ENCODE measurements at places on chromosomes 7 and 10. TPM values are rescaled to one million over a fixed set of nuclear protein-coding genes. Genes with fewer than 3 reads are reported as not detected.

The CYP2W1 gene
- total RNA-seq = not detected

The MEST gene
- 0.68 TPM for total RNA-seq

The SSC4D gene
- 0.30 TPM for total RNA-seq

The JAKMIP3 gene
- 0.90 TPM for total RNA-seq

The MBL2 gene
- total RNA-seq = not detected

The IGF2BP3 gene
- 0.68 TPM for total RNA-seq

The NCF1 gene
- 1.5 TPM for total RNA-seq

The ZNF853 gene
- 0.23 TPM for total RNA-seq

The GLI3 gene
- total RNA-seq = not detected

The RBP4 gene
- total RNA-seq = not detected

The DLG5 gene
- 9.9 TPM for total RNA-seq

The MYPN gene
- total RNA-seq = not detected

- DNase-seq = no peak
Observed at GRCh38 chr7:135995748-135996147, 18.6 kb upstream of the MTPN start.

DNA sequence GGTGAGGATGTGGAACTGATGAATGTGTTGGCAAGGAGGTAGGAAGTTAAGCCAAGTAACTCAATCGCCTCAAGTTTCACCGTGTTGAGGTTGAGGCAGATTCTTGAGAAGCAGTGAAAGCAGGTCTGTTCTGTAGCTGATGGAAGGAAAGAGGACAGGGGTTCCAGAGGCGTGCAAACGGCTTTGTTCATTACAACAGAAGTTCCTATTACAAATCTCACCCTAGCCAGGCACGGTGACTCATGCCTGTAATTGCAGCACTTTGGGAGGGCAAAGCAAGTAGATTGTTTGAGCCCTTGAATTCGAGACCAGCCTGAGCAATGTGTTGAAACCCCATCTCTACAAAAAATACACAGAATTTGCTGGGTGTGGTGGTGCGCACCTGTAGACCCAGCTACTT lies 36.9 kb upstream of the PTF1A start:
- DNase-seq = no peak

DNA sequence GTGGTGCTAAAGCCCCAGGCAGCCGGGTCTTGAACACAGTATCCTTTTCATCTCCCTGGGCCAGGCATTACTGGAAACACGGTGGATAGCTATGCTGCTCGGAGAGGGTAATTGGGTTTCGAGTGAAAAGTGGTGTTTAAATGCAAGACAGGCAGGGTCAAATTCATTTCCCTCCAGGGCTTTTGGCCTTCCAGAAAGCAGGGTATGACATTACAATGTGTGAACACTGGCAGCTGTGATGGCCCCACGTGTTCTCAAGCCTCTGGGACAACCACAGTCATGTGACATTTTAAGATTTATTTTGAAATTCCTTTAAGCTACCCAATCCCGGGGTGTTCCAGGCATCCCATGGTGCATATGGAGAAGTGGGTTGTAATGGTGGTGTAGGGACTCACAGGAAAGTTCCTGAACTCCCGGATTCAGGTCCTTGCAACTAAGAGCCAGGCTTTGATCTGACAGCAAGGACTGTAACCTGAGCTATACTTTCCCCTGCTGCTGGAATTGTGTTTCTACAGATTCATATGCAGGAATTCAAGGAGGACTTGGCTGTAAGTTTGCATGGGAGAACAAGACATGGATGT lies 46.8 kb downstream of the INSYN2A start:
- no peak for DNase-seq

GRCh38 chr10:129728246-129728820 lies 235.7 kb downstream of the EBF3 start:
- DNase-seq = no peak

DNA sequence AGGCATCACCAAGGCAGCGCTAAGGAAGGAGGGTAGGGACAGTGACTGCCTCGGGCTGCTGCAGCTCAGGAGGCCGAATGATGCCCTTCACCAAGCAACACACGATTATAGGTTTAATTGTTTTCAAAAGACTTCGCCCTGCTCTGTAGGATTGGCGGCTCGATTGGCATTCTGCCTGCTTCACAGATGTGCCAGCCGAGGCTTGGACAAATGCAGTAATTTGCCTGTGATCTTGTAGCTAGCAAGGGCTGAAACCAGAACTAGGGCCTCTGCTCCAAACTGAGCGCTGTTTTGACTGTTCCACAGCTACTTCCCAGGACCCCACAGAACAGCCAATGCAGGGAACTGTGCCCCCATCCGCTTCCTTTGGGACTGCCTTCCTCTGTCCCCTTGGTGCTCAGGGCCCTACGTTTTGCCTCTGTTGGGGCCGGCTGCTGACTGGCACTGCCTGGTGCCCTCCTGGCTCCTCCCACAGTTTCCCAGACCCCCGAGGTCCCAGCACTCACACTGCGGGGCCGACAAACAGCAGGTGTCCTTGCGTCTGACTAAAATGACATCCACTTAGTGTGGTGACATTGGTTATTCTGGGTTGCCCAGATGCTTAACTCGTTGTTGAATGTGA lies 62.6 kb upstream of the EN2 start:
- no peak for DNase-seq

DNA sequence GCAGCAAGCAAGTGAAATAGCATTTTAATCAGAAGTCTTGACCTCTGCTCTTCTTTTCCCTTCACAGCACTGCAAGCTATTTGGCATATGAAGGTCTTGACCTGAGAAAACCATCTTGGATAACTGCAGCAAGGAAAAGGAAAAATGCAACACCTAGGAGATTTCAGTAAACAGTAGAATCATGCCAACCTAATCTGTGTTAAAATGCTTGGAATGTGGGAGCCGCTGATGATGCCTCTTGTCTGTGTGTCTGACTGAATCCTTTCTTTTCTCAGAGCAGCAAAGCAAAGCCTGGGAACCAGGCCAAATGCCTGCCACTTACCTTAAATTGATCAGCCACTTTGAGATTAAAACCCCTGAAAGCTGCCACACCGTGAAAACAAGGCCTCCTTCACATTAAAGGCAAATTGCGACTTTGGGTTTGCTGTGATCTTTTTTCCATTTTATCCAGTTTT lies 80.4 kb upstream of the CDK6 start:
- no peak for DNase-seq

DNA sequence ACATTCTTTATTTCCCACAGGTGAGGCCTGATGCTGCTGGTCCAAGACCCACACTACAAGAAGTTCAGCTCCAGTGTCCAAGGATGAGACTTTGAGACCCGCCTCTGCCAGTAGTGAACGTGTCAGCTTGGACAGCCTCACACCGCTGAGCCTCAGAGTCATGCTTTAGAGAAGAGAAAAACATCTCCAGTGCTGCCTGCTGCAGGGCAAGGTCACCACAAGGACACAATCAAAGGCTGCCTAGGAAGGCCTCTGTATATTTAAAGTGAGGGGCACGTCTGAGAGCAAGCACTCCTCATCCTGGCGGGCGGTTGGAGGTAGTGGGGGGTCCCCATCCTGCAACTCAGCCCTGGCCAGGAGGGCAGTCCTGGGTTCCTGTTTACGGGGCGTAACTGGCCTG lies 19.3 kb downstream of the FGFR2 start:
- DNase-seq = no peak

- no peak for DNase-seq
Observed at GRCh38 chr10:122013311-122013780, 24.4 kb downstream of the TACC2 start.

DNA sequence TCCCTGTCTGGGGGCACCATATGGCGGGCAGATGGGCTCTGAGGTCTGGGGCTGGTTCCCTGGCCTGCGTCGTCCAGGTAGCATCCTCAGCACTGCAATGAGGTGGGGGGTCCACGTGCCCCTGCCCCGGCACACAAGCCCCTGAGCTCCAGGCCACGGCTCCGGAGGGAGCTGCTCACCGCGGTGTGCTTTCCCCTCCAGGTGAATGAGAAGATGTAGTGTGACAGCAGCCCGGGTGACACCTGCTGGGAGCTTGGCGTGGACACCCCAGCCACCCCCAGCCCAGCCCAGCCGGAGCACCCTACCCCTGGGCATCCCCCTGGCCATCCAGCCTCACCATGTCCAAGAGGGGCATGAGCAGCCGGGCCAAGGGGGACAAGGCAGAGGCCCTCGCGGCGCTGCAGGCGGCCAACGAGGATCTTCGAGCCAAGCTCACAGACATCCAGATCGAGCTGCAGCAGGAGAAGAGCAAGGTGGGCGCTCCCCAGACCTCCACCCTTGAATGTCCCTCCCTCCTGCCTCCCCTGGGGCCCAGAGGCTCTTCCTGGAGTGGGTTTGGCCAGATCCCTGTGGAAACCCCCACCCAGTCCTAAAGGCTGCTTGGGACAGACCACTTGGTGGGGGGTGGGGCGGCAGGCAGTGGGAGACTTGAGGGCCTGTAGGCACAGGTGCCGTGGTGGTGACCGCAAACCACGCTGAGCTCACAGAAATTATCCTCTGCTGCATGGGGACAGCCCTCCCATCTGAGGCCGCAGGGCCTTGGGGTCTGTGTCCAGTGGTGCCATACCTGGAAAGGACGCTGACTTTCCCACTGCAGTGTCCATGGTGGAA lies 38.9 kb downstream of the JAKMIP3 start:
- no peak for DNase-seq

DNA sequence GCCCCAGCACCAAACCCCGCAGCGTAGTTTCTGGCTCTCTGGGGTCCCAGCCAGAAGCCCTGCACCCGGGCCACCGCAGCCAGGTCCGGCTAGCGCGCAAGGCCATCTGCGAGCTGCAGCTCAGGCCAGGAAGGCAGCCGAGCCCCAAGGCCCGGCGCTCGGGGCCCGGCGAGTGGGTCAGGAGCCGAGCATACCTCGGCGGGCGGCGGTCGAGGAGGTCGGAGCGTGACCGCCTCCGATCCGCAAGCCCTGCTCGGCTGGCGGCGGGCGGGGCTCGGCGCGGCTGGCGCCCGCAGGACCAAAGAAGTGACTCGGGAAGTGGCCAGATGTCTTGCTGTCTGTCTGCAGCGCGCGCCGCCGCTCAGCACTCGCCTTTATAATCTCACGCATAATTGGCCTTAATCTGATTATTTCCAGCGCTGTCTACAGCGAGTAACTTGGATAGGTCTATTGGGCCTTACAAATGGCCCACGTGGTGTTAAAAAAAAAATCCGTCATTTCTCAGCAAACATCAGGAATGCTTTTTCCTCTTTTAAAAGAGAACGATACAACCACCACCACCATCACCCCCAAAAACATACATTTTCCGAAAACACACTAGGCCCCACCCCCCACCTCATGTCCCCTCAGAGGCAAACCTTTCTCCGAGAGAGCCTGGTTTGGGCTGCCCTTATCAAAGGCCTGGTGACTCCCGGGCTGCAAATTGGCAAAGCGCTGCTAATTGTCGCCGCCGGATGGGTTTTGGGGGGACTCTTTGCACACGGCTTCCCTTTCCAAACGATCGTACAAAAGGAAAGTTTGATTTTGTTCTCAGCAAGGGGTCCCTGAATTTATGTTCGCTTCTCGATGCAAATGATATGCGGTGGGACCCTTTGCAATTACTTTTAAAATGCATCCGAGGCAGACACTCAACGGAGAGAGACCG lies at the start of gene DRGX:
Gene DRGX (minus strand): TSS at position 349 of the 925 bp plus-strand sequence. CDS start 649 bp downstream, outside the sequence.
- DNase-seq = no peak

DNA sequence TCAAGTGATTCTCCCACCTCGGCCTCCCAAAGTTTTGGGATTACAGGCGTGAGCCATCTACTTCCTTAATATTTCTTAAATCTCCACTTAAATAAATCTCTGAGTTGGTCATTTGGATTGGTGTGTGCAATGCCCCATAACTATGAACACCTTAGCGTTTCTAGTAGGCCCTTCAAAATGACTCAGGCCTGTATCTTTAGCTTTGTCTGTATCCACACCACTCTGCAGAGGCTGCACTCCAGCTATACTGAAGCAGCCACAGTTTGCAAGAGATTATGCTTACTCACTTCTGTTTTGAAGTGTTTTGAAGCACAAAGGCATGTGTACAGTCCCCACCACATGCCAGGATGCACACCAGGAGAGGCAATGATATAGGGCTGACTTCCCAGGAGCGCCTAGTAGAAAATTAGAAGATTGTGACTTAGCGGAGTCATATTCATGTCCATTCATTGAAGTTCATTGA lies 2.4 kb upstream of the ST7 start:
- DNase-seq = no peak

GRCh38 chr7:89312551-89312950 lies 517.0 kb upstream of the TEX47 start:
- DNase-seq = no peak

DNA sequence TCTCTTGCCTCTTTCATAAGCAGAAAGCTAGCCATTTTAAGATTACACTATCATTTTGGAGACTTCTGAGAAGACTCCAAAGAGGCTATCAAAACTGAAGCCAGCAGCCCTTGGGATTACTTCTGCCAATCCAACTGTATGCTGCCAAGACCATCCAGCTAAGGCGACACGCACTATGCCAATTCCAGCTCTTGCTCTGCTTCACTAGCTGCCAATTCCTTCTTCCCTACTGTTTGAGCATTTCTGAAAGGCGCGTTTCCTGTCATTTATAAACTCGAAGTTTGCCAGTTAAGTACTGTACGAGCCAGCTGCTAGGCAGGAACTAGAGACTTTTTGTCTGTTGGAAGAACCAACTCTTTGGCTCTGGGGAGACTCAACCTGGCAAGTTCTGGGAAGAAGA lies 36.5 kb downstream of the MALSU1 start:
- no peak for DNase-seq

- DNase-seq = no peak
Observed at GRCh38 chr10:112815269-112816032, 134.6 kb upstream of the TCF7L2 start.

GRCh38 chr10:86339226-86339865 lies 27.2 kb downstream of the GRID1 start:
- DNase-seq = no peak

GRCh38 chr7:122438492-122438891 lies 133.9 kb upstream of the FEZF1 start:
- DNase-seq = no peak

GRCh38 chr7:88910516-88910915 lies 115.0 kb upstream of the TEX47 start:
- DNase-seq = no peak

DNA sequence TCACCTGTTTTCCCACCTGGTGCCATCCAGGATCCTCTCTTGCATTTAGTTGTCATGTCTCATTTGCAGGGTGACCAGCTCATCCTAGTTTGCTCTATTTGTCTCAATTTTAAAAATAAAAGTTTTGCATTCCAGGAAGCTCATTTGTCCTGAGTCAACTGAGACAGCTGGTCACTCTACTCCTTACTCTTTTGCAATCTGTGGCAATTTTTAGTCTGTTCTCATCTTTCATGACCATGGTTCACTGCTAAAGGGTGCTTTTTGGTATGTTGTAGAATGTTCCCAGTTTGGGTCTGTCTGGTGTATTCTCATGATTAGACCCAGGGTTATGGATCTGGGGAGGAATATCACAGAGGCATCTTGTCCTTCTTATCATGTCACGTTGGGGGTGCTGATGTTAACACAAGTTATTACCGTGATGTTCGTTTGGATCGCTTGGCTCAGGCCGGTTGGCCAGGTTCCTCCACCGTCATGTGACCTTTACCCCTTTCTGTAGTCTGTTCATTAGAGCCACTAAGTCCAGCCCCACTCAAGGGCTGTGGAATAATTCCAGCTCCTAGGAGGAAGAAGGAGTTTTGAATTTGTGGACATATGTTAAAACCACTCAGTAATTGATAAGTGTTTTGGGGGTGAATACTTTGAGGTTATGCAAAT lies 103.3 kb upstream of the IGFBP3 start:
- DNase-seq = no peak

- no peak for DNase-seq
Observed at GRCh38 chr10:5895365-5895764, 5.3 kb downstream of the FBH1 start.

All from activated CD4-positive, alpha-beta memory T cell treated with anti-CD3 and anti-CD28 coated beads, Interleukin-2, amount 10 ng/mL, durations not matched to agents 7 days and 5 days (primary cell).